ENCODE measurements at places on chromosomes 5 and 9.

GRCh38 chr5:136014049-136015002 lies 14.5 kb upstream of the TGFBI start:
- no peak for DNase-seq

DNA sequence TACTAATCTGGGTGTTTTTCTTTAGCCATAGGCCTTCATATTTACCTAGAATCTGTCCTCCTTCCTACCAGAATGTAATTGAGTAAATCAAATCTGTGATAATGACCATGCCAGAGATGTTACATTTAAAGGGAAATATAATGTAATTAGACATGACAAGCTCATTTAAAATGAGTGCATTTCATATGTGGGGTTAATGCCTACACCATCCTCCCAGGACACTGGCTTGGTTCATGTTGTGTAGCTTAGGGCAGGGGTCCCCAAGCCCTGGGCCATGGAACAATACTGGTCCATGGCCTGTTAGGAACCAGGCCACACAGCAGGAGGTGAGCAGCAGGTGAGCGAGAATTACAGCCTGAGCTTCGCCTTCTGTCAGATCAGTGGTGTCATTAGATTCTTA lies 276.9 kb upstream of the DAP start:
- DNase-seq = no peak

GRCh38 chr5:171308453-171309275 lies at the start of gene TLX3:
Gene TLX3 (plus strand): TSS chr5:171309248. CDS start chr5:171309366, 118 bp downstream.
- DNase-seq = no peak

- DNase-seq = no peak
Observed at GRCh38 chr5:176693477-176693851, 46.2 kb downstream of the TSPAN17 start.

DNA sequence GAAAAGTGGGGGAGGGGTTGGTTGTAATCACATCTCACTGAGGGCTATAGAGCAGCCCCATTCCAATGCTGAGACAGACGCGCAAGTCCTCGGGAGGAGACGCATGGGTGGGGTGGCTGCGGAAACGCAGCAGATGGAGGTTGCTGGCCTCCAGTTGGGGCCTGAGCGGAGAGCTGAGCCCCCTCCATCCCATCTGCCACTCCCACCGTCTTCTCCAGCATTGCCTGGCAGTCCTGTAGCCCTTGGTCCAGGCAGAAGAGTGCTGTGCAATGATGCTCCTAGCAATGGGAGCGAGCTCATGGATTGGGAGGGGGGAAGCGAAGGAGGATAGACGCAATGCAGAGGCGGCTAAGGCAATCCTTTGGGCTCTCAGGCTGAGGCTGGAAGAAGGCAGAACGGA lies 79.4 kb upstream of the GLRA1 start:
- DNase-seq = no peak

- DNase-seq = no peak
Observed at GRCh38 chr5:72064801-72065570, 42.3 kb upstream of the MAP1B start.

DNA sequence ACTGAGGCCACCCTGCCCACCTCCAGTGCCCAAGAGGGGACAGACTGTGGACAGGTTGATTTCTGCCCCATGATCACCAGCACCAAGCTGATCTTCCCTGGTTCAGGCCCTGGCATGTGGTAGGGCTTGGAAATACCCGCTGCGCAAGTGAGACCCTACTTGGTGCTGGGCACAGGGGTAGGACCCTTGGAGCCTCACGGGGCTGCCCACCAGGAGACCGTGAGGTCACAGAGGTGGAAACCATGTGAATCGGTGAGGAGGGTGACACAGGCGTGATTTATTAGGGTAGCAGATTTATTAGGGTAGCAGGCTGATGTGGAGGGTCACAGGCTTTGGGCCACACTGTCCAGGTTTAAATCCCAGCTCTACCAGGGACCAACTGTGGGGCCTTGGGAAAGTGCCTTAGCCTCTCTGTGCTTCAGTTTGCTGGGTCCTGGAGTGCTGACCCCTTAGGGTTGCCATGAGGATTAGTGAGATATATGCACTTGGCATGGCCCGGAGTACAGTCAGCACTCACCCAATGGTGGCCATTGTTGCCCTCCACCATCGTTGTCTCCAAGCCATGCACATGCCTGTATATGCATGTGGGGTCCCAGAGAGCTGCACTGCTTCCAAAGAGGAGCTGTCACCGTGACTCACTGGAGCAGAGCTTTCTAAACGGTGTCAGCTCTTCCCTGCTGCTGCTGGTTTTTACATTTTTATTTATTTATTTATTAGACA lies 20.9 kb upstream of the DUSP1 start:
- no peak for DNase-seq

- DNase-seq = no peak
Observed at GRCh38 chr5:157020511-157021222, 38.2 kb downstream of the HAVCR1 start.

- DNase-seq = no peak
Observed at GRCh38 chr5:64688391-64688790, 1.9 kb upstream of the SHISAL2B start.

DNA sequence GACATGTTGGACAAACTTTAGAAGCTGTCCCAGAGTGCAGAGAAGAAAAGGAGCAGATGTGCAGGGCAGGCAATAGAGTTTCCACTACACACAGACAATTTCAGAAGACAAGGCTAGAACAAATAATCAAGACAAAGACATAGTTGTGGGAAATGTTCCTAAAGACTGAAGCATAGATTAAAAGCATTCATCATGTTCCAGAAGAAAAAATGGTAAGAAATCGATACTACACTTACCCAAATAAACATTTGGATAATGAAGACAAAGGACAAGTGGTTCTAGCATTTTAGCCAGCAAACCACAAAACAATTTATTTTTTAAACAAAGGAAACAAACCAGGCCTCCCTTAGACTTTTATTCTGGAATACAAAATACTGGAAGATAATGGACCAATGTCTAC lies 97.9 kb downstream of the FSTL4 start:
- no peak for DNase-seq

- no peak for DNase-seq
Observed at GRCh38 chr5:126516133-126516532, 78.9 kb downstream of the ALDH7A1 start.

- DNase-seq = no peak
Observed at GRCh38 chr9:127522727-127523126, 71.4 kb downstream of the LRSAM1 start.

DNA sequence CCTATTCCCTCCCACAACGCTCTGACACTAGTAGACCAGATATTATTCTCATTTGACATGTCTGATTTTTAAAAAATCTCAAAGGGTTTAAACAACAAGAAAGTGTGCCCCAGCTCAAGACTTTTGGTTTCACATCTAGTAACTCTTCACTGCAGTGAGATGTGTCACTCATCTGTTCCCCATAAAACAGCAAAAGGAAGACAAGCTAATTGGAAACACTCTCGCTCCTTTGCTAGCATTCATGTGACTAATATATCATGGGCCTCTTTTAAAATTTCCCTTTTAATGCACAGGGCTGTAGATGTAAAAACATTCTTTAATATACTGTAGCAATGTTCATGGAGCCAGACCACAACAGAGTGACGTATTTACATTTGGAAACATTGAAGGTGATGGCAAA lies 372.6 kb downstream of the ZNF608 start:
- no peak for DNase-seq

DNA sequence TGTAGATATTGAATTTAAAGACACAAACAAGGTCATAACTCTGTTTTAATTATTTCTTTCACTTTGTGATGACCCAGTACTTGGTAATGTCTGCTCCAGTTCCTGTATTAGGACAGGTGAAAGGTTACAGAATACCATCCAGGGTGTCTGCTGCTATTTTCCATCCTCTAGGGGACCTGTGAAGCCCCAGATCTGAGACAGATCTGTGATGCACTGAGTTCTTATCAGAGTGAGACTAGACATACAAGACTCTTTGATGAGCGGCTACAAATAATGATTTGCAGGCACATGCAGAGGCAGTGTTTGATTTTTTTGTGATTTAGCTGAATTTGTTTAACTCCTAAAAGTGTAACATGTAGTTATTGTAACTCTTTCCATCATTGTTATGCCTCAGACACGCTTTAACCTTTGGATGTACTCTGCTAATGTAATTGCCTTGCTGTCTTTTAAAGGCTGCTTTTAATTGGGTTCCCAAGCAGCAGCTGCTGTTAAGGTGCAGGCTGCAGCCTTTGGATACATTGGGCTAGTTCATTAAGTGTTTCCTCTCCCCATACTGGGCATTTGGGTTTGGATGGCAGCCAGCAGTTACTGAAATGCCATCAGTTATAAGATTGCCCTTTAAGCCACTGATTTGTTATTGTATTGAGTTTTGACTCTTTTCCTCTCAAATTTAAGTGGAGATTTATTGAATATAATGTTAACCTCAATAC lies 63.3 kb downstream of the RASGRF2 start:
- no peak for DNase-seq

DNA sequence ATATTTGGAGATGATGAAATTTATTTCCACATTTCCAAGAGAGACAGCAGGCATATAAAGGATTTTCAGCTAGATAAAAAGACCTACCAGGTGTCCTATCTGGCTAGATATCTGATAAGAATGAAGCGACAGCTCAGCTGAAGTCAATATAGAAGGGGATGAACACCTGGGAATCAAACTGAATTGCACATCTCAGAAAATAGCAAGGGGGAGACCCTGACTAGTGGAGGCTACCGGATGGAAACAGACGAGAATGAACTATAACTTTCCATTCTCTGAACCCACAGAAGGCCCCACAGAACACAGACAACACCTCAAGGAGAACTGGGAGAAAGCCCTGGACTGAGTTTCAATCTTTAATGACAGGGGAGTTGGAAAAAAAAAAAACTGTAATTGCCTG lies 51.1 kb downstream of the CPLANE1 start:
- no peak for DNase-seq

GRCh38 chr5:21574961-21575360 lies 1278.2 kb downstream of the CDH12 start:
- DNase-seq = no peak

DNA sequence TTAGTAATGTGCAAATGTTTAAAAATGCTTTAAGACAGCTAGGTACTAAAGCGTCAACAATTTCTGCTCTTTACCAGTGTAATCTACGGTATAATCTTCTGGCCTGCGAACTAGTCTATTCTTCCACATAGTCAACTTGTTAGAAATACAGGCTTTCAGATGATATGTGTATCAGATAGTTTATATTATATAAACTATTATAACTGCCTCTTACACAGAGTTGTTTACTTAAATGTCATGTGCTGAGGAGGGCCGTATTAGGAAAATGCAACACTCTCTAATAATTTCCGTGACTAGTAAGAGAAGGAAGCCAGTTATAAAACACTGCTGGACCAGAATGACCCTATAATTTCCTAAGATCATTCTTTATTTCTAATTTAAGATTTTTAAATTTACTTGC lies 63.6 kb downstream of the WDR41 start:
- DNase-seq = no peak

- DNase-seq = no peak
Observed at GRCh38 chr5:54421976-54422375, 33.5 kb upstream of the HSPB3 start.

DNA sequence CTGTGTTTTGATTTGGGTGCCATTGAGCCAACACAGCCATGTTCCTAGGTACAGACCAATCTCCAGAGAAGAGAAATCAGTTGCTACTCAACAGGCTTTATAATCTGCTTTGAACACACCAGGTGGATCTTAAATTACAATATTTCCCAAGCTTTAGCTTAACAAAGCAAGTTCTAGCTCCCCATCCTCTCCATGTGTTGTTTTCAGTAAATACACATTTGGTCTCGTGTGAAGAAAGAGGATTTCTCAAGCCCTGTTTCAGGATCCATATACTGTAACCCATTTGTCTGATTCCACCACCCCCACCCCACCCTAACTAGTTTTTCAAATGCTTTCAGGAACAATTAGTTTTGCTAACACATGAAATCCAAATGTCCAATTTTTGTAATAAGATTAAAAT lies 109.6 kb upstream of the NIPBL start:
- no peak for DNase-seq

- DNase-seq = no peak
Observed at GRCh38 chr9:32954642-32955041, 46.8 kb downstream of the APTX start.

DNA sequence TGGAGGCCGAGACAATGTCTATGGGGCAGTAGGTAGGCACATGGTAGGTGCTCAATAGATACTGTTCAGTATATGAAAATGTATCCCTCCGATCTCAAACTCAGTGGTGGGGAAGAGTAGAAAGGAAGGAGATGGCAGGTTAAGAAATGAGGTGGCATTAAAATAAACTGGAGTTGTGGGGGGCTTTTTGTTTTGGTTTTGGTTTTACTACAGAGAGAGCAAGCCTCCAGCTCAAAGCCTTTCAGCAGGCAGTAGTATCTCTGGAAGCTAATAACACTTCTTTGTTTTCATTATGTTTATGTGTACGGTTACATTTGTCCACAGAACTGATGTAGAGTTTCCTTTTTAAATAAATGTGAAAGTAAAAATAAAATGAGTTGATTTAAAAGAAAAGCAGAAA lies 8.6 kb downstream of the MFAP3 start:
- DNase-seq = no peak

GRCh38 chr5:127934791-127935256 lies 148.7 kb upstream of the SLC12A2 start:
- DNase-seq = no peak

DNA sequence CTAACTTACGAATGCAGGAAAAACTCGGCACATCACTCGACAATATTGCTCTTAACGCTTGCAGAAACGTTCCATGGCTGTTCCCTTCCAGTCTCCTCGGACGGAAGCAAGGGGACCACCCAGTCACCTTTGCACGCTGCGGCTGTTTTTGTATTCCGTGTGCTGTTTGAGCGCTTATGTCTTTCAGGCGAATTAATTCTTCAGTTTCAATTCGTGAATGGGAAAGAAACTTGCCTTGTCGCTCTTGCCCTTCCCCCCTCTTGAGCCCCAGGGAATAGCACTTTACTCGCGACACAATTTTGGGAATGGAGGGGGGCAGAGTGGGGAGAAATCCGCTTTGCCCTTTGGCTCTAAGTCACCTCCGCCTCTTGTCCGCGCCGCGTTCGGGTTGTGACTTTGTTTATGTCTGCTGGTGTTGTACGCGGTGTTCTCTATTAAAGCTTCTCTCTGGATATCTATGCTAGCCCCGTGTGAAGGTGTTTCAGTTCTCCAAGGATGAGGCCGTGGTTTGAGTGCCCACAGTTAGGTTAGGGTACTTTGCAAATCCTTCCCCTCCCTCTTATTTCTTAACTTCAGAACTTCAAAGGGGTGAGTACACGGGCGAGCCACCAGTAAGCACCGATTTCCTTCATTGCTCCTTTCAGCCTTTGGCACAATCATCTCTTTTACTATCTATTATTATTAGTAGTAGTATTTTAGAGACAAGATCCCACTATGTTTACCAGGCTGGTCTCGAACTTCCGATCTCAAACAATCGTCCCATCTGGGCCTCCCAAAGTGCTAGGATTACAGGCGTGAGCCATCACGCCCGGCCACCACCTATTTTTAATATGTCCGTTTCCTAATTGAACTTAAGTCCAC lies 2.7 kb downstream of the FOXB2 start:
- DNase-seq = no peak
